Occipital lobe (tissue), 3 donors: ENCODE measurements at places on chromosomes 3 and 15. TPM values are rescaled to one million over a fixed set of nuclear protein-coding genes. Genes with fewer than 3 reads are reported as not detected.

DNA sequence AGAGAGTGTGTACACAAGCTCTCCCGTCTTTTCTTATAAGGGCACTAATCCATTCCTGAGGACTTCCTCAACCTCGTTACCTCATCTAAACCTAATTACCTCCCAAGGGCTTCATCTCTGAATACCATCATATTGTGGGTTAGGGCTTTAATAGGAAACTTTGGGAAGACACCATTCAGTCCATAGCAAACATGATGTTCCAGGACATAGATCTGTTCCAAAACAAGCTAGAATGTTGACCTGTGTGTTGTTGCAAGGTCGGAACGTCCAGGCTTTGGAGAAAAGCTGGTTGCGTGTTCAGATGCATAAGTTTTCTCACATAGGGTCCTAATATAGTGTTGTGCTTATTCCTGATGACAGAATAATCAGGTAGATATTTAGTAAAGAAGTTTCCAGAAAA is 9.7 kb upstream of the TMEM87A start:
- DNase-seq = no peak

- no peak for DNase-seq
These were observed 58.0 kb downstream of the ABTB1 start for GRCh38 chr3:127730666-127731295.

GRCh38 chr15:55782901-55783300 is 39.9 kb upstream of the PRTG start:
- no peak for DNase-seq

CAV3 gene
- total RNA-seq = not detected

GPR27 gene
- 53.0 TPM for total RNA-seq

- no peak for DNase-seq
These were observed 81.7 kb downstream of the PRICKLE2 start for GRCh38 chr3:64143409-64144130.

CCDC9B gene
- 1.6 TPM for total RNA-seq

DNA sequence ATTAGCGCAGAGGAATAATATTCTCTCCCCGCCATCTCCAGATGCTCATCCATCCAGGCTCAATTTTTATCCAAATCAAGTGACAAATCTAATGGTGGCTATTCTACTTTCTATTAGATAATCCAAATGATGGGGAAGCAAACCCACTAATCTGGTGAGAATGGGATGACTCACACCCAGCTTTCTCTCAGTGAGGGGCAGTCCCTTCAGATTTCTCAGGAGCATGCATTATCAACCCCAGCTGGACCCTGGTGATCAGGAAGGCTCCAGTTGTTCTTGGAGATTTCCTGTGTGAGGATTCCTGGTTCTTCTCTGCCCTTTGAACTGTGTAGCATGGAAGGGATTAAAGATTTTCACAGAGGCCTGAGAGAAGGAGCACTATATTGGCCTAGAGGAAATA is 358.0 kb downstream of the WDR72 start:
- DNase-seq = no peak

DNA sequence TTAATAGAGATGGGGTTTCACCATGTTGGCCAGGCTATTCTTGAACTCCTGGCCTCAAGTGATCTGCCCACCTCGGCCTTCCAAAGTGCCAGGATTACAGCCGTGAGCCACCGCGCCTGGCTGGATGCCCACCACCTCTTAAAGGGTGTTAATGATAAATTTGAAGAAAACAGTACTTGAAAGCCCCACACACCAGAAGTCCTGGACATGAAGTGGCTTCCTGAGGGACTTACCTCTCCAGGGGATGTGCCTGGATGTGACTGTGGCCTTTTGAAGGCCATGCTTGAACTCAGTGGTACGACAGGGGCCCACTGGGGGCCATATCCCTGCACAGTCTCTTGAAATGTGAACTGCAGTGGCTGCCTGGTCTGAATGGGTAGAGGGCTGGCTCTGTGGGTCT is 18.2 kb downstream of the IRAK2 start:
- no peak for DNase-seq

- DNase-seq = no peak
These were observed 27.9 kb upstream of the PRTG start for GRCh38 chr15:55770806-55771205.

- no peak for DNase-seq
These were observed 85.4 kb downstream of the HES1 start for GRCh38 chr3:194221336-194221735.

DNA sequence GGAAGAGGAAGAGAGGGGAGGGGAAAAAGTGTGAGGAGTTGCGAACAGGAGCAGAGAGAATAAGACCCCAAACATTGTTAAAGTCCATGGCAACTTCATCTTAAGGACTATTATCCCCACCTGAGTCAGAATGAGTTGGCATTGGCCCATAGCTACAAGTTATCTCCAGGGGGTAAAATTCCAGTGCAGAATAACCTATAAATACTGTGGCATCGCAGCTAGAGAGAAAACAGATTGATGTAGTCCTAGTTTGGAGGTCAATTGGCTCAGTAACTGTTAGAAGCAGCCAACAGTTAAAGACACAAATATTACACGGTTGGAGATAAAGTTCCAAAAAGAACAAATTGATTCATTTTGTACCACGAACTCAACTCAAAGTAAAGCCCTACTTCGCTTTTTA is 313.9 kb upstream of the CCDC54 start:
- no peak for DNase-seq

EFCC1 gene
- total RNA-seq = 0.94 TPM

POU1F1 gene
- not detected for total RNA-seq

DNA sequence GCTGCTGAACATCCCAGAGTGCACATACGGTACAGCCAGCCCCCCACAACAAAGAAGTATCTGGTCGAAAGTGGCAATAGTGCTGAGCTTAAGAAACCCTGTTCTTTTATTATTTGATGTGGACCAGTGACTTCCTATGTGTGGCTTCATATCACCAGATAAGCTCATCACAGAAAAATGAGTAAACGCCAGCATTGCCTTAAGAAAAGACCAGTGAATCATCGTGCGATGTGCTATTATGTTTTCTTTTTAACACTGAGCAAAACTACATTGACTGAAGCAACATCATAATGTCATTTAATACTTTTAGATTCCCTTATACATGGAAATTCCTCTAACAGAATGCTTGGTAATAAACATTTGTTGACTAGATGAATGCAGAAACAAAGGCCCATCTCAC is 45.2 kb upstream of the ARRDC4 start:
- DNase-seq = no peak

DNA sequence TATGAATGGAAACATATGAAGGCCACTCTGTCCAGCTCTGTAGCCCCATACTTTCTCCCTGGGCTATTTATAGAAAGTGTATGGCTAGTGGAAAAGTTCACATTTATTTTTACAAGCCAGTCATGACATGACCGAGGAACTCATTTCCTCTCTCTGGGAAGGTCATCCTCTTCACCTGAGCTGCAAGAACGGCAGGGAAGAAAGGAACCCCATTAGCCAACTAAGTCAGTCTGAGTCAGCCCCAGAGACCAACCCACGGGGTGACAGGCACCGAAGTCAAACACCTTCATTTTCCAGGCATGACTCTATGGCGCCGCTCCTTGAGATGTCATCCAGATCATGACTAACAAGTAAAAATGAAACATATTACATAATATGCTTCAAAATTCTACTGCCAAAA is 4.8 kb downstream of the PAQR9 start:
- DNase-seq = no peak

UTS2B gene
- 1.6 TPM for total RNA-seq

HACL1 gene
- 38.4 TPM for total RNA-seq

- DNase-seq = no peak
These were observed 44.5 kb downstream of the CTDSPL2 start for GRCh38 chr15:44471885-44472455.

SYNPR gene
- total RNA-seq = 56.5 TPM
